ENCODE measurements at places on chromosomes 2 and 18. TPM values are rescaled to one million over a fixed set of nuclear protein-coding genes. Genes with fewer than 3 reads are reported as not detected.

- DNase-seq: no peak
- no peaks in the 10 kb centered on the region for H3K4me1 ChIP-seq
- no peak overlapping the region for H3K27ac ChIP-seq
- H3K4me3 ChIP-seq: no peak overlapping the region
- no peaks in the 10 kb centered on the region for H3K36me3 ChIP-seq
These were observed 119.3 kb upstream of the MAPRE2 start for GRCh38 chr18:34921811-34922385.

DNA sequence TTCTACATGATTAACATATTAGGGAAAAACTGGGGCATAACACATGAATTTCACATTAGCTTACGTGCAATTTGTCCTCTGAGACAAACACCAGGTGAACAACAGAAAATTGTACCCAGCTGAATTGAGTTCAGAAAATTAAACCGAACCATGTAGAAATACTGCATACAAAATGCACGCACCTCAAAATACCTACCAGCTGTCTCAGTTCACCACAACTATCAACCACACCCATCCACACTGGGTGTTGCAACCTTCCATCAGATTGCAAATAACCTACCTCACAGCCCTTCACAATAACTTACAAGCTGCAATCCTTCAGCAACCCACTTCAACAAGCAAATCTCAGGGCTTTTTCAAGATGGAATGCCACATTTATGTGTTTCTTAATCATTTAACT lies 55.9 kb downstream of the UNC50 start:
- no peak overlapping the region for H3K4me3 ChIP-seq
- no peaks in the 10 kb centered on the region for H3K36me3 ChIP-seq
- no peak overlapping the region for H3K27ac ChIP-seq
- no peak for DNase-seq
- no peaks in the 10 kb centered on the region for H3K27me3 ChIP-seq
- H3K4me1 ChIP-seq: no peaks in the 10 kb centered on the region

DNA sequence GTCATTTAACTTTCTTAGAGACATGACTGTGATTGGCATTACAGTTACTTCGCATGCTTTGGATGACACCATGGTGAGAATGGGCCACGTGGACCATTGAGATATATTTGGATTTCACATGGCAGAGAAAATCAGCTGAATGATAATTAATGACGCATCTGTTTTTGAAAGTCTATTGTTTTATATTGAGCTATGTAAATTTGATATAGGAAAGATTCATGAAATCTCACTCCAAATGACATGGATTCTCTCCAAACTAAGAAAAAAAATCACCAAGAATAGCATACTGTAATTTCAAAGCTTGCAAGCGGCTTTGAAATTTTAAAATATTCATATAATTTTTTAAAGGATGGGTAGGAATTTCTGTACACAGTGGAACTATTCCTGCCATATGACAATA lies 163.7 kb downstream of the SH3BP4 start:
- no peak for DNase-seq
- 0 out of 2 replicates have a peak, but pooled peaks cover 4% of the 10 kb centered on the region for H3K4me1 ChIP-seq
- no peak overlapping the region for H3K4me3 ChIP-seq
- no peaks in the 10 kb centered on the region for H3K36me3 ChIP-seq
- peaks cover 2% of the 10 kb centered on the region for H3K27me3 ChIP-seq
- no peak overlapping the region for H3K27ac ChIP-seq

GRCh38 chr2:46350029-46350689 lies 53.0 kb downstream of the EPAS1 start:
- H3K27me3 ChIP-seq: no peaks in the 10 kb centered on the region
- no peaks in the 10 kb centered on the region for H3K36me3 ChIP-seq
- H3K4me3 ChIP-seq: no peak overlapping the region
- no peaks in the 10 kb centered on the region for H3K4me1 ChIP-seq
- H3K27ac ChIP-seq: no peak overlapping the region

DNA sequence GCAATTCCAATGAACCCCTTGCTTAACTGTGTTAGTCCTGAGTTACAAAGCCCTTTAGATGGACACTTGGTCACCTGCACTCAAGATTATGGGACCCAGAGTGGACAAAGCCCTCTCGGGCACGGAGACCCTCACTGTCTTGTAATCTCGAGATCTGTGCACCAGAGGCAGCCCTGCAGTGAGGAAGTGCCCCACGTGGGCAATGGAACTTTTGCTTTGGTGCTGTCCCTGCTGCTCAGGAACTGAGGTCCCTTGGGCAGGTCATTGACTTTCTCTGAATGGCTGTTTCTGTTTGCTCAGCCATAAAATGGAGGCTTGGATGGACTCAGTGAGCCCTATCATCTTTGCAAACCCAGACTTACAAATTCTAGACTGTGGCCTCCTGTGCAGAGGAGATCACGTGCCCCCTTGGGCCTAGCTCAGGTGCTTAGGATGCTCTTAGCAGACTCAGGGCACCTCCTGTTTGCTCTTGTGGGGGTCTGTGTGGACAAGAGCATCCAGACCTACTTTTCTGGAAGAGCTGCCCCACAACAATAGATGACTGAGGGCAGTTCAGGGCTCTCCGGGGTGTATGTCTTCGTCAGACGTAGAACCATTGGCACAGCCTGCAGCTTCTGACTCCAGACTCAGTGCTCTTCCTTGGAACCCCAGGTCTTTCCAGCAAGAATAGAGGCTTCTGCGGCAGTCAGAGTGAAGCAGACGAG lies 94.5 kb upstream of the HS6ST1 start:
- H3K36me3 ChIP-seq: no peaks in the 10 kb centered on the region
- H3K27me3 ChIP-seq: no peaks in the 10 kb centered on the region
- no peak overlapping the region for H3K27ac ChIP-seq
- H3K4me3 ChIP-seq: no peak overlapping the region
- peaks cover 12% of the 10 kb centered on the region for H3K4me1 ChIP-seq
- no peak for DNase-seq

Gene STK11IP
- 28.1 TPM for total RNA-seq

DNA sequence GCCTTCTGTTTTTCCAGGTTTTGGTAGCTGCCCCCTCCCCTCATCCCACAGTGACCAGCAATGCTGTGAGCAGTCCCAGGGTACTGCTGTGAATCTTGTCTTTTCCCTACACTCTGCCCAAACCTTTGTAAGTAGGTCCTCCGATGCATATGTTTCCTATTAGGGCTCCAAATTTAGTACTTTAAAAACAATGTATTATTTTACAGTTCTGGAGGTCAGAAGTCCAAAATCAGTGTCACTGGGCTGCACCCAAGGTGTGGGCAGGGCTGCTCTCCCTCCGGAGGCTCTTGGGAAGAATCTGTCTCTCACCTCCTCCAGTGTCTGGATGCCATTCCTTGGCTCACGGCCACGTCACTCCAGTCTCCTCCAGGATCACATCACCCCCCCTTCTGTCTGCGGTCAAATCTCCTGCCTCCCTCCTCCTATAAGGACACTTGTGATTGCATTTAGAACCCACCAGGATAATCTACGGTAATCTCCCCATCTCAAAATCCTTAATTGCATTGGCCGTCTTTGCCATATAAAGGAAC lies 208.5 kb downstream of the SH3BP4 start:
- H3K27me3 ChIP-seq: no peaks in the 10 kb centered on the region
- no peak overlapping the region for H3K4me3 ChIP-seq
- H3K27ac ChIP-seq: no peak overlapping the region
- no peak for DNase-seq
- peaks cover 8% of the 10 kb centered on the region for H3K4me1 ChIP-seq

Gene TNFAIP6
- 3.2 TPM for total RNA-seq

DNA sequence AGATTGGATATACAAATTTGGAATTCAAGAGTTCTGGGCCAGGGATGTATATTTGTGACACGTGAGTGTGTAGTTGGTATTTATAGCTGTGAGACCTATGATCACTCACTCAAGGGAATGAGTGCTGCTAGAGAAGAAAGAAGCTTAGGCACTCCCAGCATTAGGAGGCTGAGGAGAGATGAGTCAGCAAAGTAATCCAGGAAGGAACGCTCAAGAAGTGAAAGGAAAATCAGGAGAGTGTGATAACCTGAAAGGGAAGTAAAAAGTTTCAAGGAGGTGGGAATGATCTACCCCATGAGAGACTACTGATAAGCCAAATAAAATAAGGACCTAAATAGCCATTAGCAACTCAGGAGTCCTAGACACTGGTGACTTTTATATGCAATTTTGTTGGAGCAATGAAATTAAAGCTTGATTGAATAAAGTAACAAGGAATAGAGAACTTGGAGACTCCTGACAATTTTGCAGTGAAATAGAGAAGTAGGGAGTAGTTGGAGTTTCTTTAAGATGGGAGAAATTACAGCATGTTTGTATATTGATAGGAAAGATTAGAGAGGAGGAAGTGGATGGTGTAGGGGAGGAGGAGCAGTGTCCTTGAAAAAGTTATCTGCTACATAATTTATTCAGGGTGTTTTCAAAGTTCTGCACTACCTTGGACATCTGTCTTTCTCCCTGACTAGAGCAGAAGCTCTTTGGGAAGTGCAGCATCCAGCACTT lies 89.9 kb downstream of the UBE2E3 start:
- no peak overlapping the region for H3K4me3 ChIP-seq
- no peak overlapping the region for H3K27ac ChIP-seq
- H3K36me3 ChIP-seq: no peaks in the 10 kb centered on the region
- peaks cover 7% of the 10 kb centered on the region for H3K4me1 ChIP-seq

- no peaks in the 10 kb centered on the region for H3K4me1 ChIP-seq
- no peaks in the 10 kb centered on the region for H3K36me3 ChIP-seq
- DNase-seq: no peak
- H3K27ac ChIP-seq: no peak overlapping the region
These were observed 828.6 kb downstream of the TRIB2 start for GRCh38 chr2:13545320-13545719.

GRCh38 chr18:38466426-38466825 lies 900.8 kb upstream of the CELF4 start:
- no peaks in the 10 kb centered on the region for H3K27me3 ChIP-seq
- no peaks in the 10 kb centered on the region for H3K36me3 ChIP-seq
- H3K27ac ChIP-seq: no peak overlapping the region
- H3K4me3 ChIP-seq: no peak overlapping the region
- H3K4me1 ChIP-seq: no peaks in the 10 kb centered on the region
- no peak for DNase-seq

DNA sequence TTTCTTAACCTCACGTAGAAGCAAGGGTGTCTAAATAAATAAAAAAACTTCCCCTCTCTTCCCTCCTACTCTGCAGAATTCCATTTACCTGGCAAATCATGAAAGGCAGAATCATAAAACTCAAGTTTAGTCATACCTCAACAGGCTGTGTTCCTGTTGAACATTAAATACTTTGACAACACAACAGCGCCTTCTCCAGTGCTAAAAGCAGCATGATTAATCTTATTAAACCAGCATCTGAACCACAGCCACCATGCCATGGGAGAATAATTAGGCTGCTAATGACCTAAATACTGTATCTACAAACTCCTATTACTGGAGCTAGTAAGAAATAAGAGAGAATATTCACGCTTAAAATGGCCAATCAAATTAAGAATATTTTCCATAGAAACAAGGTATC lies 68.1 kb downstream of the CDH2 start:
- no peak for DNase-seq
- no peaks in the 10 kb centered on the region for H3K36me3 ChIP-seq
- no peak overlapping the region for H3K27ac ChIP-seq
- H3K4me3 ChIP-seq: no peak overlapping the region
- no peaks in the 10 kb centered on the region for H3K27me3 ChIP-seq

GRCh38 chr2:224817676-224818075 lies 101.5 kb upstream of the CCDC195 start:
- H3K27ac ChIP-seq: no peak overlapping the region
- DNase-seq: no peak

GRCh38 chr18:11019295-11020105 lies 129.9 kb downstream of the PIEZO2 start:
- H3K4me1 ChIP-seq: peaks cover 9% of the 10 kb centered on the region
- H3K4me3 ChIP-seq: no peak overlapping the region
- no peaks in the 10 kb centered on the region for H3K36me3 ChIP-seq
- H3K27ac ChIP-seq: no peak overlapping the region

Gene EFHD1
- 3.4 TPM for total RNA-seq

GRCh38 chr2:239337122-239337876 lies 63.5 kb downstream of the HDAC4 start:
- H3K27ac ChIP-seq: peak overlapping the region; percentile 51
- H3K4me3 ChIP-seq: no peak overlapping the region
- no peak for DNase-seq

Gene AP1S3
- 25.5 TPM for total RNA-seq

Gene SCYGR4
- not detected for total RNA-seq
